GM19239 (cell line): ENCODE measurements at places on chromosomes 4 and X.

GRCh38 chrX:45274576-45274975 is 73.9 kb upstream of the DIPK2B start:
- DNase-seq = no peak

GRCh38 chrX:15681433-15681832 is 16.8 kb upstream of the CLTRN start:
- DNase-seq = no peak

DNA sequence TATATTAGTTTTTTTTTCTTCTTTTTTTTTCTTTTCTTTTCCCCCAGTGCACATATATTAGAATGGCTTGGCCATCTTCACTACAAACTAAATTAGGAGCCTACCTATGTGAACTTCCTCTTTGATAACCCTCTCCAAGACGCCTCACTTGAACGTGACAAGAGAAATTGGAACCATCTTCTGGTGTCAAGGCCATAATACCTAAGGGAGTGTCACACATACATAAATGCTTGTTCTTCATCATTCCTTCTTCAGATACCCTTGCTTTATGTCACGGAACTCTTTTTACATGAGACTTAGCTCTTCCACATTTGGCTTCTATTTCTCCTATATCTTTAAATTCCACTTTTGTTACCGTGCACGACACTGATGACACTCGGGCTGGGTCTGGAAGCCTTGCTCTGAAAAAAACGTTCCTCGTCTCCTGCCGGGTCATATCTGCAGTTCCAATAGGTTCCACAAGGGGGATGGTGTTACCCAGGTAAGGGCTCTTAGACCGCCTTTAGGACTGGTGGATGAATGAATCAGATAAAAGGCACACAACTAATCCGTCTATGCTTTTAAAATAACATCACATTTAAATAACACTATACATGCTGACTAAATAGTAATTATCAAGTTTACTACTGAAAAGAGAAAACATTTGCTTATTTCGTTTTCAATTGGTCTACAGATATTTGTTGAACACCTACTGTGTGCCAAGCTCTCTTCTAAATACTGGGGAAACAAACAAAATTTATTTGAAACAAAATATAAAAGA is 19.9 kb downstream of the DGAT2L6 start:
- peak; percentile 12 for DNase-seq

- DNase-seq = no peak
Measured at GRCh38 chrX:70694339-70695122, 214.0 kb downstream of the TEX11 start.

DNA sequence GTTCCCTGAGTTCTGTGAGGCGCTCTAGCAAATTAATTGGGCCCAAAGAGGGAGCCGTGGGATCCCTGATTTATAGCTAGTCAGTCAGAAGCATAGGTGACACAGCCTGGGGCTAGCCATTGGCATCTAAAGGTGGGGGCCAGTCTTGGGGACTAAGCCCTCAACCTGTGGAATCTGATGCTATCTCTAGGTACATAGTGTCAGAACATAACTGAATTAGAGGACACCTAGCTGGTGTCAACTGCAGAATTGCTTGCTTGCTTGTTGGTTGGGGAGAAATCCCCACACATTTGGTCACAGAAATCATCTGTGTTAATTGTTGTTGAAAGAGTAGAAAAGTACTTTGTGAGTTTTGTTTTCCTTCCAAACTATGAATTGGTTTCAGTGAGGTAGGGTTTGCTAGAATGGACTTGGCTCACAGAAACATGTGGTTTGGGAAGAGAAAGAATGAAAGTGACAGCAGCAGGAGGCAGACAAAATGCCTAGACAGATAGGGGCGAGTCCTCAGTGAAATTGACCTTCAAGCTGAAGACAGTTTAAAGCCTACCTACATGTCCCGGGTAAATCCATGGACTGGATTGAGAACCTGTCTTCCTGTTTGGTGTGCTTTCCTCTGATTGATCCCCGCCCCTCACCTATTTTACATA is 12.8 kb upstream of the GPR82 start:
- no peak for DNase-seq

DNA sequence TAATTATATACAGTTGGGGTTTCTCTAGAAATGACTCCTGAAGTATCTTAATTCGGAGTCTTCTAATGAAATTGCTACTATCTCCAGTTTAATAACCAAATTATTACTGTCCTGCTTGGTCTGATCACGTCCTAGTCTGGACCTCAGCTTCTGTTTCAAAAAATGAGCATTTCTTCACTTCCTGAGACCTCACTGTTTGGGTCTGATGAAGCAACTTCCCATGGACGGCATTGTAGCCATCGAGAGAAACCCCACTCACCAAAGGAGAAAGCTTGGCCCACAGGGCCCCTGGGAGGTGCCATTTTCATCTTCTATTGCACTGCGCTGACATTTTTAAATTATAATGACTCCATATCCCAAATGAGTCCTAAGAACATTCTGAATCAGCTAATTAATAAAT is 178.0 kb downstream of the MGST2 start:
- no peak for DNase-seq
